Stimulated activated CD4-positive, alpha-beta T cell treated with anti-CD3 and anti-CD28 coated beads, Interleukin-15, amount 100 ng/mL, for 24 hours (primary cell): ENCODE measurements at places on chromosomes 12 and 14.

DNA sequence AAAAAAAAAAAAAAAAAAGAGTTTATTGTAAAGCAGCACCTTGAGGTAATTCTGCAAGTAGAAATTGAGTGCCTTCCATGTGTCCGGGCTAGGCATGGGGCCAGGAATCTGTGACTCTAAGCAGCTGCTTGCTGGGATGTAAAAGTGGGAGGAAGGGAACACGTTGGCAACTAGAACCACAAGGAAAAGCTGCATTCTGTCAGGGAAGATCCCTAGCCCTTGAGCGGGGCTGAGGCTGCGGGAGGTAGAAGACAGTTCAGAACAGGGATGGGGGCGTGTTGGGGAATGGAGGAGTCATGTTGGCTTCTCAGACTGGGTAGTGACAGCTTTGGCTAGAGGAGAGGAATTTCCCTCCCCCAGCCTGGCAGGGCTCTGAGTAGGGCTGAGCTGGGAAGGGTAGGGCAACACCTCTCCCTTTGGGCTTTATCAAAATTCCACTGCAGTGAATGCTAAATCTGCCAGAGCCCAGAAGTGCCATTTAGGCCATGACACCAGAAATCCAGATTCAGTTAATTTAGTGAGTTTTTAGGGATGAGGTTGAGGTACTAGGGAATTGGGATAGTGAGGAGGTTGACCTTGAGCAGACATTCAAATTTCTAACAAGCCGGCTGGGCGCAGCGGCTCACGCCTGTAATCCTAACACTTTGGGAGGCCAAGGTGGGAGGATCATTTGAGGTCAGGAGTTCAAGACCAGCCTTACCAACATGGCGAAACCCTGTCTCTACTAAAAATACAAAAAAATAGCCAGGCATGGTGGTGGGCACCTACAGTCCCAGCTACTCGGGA lies 3.4 kb upstream of the TRAFD1 start:
- DNase-seq: no peak

- DNase-seq: peak; percentile 72
Measured at GRCh38 chr12:98725476-98726247, 80.6 kb downstream of the APAF1 start.

DNA sequence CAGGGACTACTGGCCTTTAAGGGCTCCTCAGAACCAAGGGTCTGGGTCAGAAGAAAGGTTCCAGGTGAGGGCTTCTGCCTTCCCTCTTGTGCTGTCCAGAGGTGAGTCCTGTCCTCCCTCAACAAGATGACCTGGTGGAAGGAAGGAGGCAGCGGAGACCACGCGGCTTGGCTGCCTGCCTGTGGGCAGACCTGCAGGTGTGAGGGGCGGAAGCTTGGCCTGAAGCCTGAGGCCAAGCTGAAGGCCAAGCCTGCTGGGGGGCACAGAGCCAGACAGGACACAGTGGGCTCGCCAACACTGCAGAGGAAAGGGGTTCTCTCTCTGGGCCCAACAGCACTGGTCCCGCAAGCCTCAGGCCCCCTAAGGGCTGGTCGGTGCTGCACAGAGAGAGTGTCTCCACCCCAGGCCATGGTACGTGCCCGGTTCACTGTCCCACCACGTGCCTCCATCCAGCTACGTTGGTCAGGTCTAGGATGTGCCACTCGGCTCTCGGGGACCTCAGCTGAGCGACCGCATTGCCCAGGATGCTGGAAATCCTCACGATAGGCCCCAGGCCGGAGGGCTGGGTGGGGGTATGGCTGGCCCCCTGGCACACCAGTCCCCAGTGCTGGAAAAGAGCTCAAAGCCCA lies 170.0 kb upstream of the PRMT8 start:
- DNase-seq: no peak

- no peak for DNase-seq
Measured at GRCh38 chr12:121423682-121424623, 24.0 kb downstream of the RNF34 start.

- no peak for DNase-seq
Measured at GRCh38 chr12:78483767-78484315, 380.7 kb upstream of the SYT1 start.

DNA sequence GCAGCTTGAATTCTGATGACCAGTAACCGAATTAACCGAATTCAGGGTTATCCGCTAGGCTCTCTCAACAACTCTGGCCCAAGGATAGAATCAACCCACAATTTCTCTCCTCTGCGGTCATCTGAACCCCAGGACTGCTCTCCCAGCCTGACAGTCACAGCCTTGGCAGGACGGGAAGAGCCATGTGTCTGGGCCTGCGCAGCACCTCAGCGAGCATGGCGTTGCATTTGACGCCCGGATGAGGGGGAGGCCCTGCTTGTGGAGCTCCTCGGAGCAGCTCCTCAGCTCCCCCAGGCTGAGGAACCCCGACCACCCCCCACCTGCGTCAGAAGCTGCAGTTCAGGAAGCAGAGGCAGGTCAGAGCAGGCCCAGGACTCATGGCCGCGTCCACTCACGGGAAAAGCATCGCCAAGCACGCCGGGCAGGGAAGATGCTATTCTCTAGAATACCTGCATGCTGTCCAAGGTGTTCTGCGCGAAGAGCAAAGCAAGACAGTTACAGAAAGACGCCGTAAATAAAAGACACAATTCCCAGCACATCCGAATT lies 131.1 kb downstream of the PIWIL1 start:
- no peak for DNase-seq

DNA sequence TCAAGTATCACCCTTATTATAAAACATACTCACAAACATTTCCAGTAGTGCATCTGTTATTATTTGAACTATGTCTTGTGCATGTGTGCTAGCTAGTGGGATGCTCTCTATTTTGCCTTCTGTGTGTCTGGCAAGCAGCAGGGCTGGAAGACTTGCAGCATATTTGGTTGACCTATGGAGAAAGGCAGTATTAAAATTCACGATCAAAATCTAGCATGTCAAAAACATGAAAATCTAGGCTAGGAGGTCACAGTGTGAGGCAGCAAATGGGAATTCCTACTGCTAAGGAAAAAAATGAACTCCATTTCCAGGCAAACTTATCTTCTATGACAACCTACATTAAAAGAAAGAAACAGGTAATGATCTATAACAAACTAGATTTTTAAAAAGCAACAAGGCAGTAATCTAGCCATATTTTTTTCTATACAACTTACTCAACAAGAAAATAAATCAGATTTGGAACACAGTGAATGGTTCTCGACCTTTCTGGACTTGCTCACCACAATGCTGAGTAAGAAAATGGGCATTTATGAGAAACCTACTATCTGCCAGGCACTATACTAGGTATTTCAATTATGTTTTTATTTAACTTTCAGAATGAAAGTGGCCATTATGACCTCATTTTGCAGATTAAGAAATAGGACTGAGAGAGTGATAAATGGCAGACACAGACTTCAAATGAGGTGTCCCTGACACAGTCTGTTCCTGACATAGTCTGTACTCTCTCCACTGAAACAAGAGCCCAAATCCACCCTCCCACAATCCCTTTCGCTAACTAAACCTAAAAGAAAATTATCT lies 96.8 kb downstream of the TXNDC16 start:
- DNase-seq: no peak

DNA sequence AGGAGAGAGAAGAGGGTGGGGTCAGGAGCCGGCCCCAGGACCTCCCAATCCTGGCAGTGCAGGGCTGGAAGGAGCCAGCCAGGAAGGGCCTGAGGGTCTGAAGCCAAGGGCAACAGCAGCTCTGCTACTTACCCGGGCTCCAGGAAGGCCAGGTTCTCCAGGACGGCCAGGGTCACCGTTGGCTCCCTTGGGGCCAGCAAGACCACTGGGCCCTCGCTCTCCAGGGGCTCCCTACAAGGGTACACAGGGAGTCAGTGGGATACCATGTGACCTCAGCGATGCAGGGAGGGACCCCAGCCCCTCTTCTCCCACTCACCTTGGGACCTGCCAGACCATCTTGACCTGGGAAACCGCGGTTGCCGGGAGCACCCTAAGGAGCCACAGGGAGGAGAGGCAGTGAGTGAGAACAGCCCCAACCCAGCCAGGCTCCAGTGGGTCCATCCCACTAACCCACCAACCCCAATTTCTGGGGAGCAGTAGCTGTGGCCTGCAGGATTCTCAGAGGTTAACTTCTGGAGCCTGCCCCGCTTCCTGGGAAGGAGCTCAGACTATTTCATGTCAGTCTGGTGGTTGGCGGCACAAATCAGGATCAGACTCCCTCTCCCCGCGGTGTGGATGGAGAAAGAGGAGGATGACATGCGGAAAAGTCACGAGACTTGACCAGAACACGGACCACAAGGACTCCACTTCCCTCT lies 18.5 kb downstream of the COL2A1 start:
- no peak for DNase-seq

DNA sequence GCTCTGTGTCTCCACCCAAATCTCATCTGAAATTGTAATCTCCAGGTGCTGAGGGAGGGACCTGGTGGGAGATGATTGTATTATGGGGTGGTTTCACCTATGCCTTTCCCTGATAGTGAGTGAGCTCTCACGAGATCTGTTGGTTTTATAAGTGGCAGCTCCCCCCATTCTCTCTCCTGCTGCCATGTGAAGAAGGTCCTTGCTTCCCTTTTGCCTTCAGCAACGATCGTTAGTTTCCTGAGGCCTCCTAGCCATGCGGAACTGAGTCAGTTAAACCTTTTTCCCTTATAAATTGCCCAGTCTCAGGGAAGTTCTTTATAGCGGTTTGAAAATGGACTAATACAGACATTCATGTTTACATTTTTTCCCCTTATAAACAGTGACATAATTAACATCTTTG lies 36.1 kb downstream of the PELI2 start:
- no peak for DNase-seq

DNA sequence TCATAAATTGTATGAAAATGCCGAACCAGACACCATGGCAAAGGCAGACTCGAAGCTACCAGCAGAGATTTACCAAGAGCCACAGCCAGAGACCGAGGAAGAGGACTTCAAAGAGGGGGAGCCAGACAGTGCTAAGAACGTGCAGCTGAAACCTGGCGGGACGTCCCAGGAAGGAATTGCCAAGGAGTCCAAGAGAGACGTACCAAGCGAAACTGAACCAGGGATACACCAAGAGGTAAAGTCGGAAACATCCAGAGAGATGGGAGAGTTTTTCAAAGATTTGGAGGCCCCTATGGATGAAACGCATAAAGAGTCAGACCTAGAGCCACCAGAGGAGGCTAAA lies 294 bp downstream of the SAMD15 start:
- no peak for DNase-seq

DNA sequence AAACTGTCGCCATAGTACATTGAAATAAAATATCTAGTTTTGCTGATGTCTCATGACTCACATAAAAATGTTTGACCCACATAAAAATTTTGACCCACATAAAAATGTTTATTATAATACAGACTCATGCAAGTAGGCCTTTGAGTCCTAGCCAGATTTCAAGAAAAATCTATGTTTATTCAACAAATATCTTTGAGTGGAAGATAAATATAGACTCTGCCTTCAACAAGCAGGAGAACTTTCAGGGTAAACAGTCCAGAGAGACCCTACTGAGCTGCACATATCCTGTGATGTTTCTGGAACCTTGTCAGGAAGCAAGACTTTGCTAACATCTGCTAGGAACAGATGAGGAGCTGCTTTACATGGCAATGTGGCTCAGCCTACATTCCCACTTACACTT lies 283.1 kb downstream of the MDGA2 start:
- DNase-seq: no peak

GRCh38 chr12:12984149-12984548 lies 15.9 kb downstream of the HEBP1 start:
- no peak for DNase-seq

DNA sequence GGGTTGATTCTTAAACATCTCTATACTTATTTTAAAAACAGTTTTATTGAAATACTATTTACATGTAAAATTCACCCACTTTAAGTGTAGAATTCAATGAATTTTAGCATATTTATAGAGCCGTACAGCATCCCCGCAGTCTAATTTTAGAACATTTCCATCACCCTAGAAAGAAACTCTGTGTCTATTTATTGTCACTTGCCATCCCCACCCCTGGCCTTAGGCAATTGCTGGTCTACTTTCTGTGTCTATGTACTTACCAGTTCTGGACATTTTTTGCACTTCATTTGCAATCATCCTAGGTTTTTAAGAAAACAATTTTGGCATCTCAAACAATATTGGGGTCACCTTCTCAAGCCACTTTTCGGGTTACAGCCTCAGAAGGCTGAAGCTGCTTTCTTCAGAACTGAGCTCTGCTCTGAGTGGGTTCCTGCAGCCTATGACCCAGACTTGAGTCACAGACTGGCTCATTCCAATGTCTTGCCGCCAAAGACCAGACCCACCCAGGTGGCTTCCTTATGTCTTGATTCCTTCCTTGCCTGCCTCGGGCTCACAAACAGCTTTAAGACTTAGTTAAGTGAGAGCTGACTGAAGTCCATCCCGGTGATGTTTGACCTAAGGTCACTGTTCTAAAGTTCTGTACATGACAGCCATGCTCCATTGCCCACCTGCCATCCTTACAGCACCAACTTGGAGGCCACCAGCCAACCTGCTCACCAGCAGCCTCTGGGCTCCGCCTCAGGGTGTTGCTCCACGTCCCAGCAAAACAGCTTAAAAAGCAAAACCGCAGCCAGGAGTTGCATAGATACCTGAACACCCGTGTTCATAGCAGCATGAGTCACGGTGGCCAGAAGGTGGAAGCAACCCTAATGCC lies 131.5 kb downstream of the CHST11 start:
- DNase-seq: no peak

DNA sequence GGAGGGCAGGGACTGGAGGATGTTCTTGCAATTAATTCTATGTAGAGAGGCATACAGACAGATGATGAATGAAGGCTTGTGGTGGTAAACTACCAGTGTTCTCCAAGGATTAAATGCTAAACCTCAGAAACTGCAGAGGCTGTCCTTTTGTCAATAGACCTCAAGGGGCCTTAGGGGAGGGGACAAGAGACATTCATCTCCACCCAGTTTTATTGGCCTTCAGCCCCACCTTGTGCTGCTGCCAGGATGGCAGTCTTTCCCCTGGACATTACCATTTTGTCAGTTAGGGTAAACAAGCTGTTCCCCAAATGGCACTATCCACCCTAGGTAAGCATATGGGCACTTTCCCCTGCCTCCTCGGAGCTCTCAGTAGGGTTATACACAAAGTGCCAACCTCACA lies 4.9 kb upstream of the SMAGP start:
- DNase-seq: no peak

DNA sequence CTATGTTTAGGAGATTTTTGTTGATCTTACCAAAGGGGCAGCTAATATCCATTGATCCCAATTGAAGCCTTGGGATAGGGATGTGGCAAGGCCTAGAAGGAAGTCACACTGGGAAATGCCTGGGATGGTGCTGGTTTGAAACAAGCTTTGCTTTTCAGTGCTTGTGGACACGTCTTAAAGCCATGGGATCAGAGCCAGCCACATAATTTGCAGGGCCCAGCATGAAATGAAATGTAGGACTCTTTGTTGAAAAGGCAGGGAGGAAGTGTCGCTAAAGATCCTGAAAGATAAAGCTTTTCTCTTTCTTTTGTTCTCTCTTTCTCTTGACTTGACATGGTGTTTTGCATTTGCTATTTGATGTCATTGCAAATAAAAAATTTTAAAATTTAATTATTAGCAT lies 5.0 kb downstream of the TTC9 start:
- DNase-seq: no peak

- no peak for DNase-seq
Measured at GRCh38 chr12:72144553-72144952, 127.6 kb upstream of the TRHDE start.

- no peak for DNase-seq
Measured at GRCh38 chr12:91335699-91336098, 153.1 kb upstream of the DCN start.
